ENCODE measurements at places on chromosomes 4 and X.

GRCh38 chr4:3026540-3026939 lies 47.8 kb downstream of the HTT-AS start:
- DNase-seq = no peak

GRCh38 chrX:28843817-28844216 lies 256.6 kb downstream of the IL1RAPL1 start:
- no peak for DNase-seq

GRCh38 chrX:20260885-20261284 lies 5.8 kb downstream of the RPS6KA3 start:
- no peak for DNase-seq

GRCh38 chr4:104728380-104729122 lies 233.9 kb upstream of the CXXC4 start:
- DNase-seq = no peak

DNA sequence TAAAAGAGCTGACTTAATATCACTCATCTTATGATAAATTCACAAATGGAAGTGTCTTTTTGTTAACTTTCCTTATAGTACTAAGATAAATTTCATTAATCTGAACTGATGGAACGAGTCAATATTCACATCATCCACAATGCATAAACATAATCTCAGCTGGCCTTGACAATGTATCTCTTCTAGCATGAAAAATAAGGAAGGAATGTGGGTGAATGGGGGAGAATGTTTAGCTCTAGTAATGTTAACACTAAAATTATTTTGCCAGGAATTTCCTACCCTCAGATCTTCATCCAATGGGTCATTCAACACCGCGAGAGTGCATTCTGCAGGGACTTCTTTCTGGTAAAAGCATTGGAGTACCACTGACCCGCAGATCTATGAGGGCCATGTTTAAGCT lies 15.8 kb downstream of the TRPC3 start:
- no peak for DNase-seq

Data from SK-N-SH (cell line).